Right renal cortex interstitium (tissue), 3 donors: ENCODE measurements at places on chromosomes 6 and 20. TPM values are rescaled to one million over a fixed set of nuclear protein-coding genes. Genes with fewer than 3 reads are reported as not detected.

CPXM1 gene
- polyA plus RNA-seq: 257 TPM

DNA sequence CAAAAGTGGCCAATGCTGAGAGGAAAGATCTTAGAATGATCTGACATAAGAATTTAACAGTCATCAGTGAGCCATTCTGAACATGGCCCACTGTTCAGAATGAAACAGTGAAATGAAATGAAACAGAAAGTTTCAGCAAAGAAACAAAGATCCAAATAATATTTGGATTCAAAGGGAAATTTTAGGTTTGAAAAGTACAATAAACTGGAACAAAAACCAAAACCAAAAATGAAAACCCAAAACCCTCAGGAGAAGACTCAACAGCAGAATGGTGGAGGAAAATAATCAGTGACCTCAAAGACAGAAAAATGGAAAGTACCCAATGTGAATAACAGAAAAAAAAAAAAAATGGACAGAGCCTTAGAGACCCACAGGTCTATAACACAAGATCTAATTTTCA is 66.1 kb upstream of the EMILIN3 start:
- no peak for DNase-seq

DNA sequence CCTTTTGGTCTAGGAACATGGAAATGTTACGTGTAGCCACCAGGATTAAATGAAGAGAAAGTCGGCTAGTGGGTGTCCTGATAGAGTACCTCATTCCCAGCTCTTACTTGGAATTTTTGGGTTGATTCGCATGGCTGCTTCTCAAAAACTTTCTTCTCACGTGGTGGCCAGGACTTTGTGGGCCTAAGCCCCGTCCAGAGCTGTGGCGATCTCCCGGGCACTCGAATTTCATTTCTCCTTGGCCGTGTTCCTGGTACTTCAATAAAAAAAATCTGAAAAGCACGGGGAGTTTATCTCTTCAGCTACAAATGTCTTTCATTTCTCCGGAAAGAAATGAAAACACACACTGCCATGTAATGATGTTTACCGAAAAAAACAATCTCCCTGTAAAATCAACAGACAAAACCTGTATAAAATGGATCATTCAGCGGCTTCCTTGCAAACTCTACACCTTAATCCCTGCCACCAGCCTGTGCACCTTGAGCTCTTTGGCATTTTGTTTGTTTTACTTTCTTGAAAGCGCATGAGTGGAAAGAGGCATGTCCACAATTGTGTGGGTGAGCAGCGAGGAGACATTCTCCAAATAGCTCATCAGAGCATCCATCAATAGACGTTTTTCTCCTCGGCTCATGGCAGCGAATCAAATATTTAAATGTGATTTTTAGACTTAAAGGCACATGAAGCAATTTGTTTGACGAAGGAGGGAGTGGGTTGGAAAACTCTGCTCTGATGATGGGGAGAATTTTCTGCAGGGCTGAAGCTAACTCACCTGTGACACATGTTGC is 173.1 kb downstream of the TFAP2C start:
- DNase-seq: no peak

DNA sequence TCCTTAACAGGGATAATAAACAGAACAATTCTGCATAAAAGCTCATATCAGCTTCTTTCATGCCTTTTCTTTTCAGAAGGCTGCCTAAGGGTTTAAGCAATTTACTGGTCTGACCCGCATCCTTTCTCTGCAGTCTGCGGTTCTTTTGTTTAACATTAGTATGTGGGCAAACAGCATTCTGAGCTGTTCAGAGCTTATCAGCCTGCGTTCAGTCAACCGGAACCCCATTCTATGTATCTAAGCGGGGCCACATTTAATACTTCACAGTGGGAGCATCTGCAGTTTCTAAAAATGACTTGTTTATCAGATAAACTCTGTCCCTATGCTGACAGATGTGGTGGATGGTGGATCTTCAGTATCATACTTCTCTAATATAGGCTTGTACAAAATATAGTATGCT is 758.9 kb upstream of the MMS22L start:
- DNase-seq: no peak

GRCh38 chr6:88290411-88290810 is 124.3 kb upstream of the CNR1 start:
- DNase-seq: no peak

IYD gene
- polyA plus RNA-seq: 5.5 TPM

- DNase-seq: no peak
These were observed 57.8 kb downstream of the FOXA2 start for GRCh38 chr20:22526512-22527012.
